ENCODE measurements at places on chromosomes 1 and 21.
A peak's percentile ranks its signal among the peaks of the same experiment; 100 is the strongest.

- DNase-seq = no peak
These were observed 436.6 kb upstream of the BEND5 start for GRCh38 chr1:49213301-49213700.

DNA sequence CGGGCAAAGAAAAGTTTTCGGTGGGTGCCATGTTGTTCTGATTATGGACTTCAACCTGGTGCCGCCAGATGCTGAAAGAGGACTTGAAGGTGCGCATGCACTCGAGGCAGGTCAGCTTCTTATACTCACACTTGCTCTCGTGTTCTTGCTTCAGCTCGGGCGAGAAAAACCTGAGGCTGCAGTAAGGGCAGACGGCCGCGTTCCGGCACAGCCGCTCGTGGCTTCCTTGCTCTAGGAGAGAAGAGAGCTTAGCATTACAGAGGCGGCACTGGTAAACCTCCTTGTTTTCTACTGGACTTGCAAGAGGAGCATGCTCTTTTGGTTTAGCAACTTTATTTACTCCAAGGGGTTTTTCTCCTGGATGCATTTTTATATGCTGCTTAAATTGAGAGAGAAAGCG is 18.5 kb downstream of the ZBTB21 start:
- no peak for DNase-seq

DNA sequence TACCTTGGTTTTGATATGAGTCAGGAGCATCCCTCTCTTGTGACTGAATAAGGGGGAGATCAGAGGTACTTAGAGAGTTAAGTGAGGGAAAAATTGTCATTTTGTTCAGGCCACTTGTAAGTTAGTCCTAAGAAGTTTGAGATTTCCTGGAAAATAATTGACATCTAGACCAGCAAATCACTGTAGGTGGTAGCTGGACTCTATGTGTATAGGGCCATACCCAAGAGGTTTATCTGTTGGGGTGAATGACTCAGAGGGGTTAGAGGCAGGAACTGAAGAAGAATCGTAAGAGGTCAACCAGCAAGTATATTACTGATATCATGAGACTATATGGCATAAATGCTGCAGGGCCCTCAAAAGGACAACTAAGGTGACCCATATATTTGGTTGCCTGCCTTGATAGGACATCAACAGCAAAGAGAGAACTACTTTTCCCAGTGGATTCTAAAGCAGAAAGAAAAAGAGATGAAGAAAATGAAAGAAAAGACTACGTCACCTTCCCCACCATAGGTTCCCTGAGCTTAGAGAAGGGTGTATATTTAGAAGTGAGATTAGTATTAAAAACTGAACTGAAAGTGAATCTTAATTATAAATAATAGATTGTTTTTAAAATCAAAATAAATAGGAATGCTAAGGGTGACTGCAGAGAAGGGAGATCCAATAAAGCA is 8.0 kb upstream of the RNPC3 start:
- no peak for DNase-seq

- no peak for DNase-seq
These were observed 14.8 kb downstream of the VANGL1 start for GRCh38 chr1:115656461-115657077.

DNA sequence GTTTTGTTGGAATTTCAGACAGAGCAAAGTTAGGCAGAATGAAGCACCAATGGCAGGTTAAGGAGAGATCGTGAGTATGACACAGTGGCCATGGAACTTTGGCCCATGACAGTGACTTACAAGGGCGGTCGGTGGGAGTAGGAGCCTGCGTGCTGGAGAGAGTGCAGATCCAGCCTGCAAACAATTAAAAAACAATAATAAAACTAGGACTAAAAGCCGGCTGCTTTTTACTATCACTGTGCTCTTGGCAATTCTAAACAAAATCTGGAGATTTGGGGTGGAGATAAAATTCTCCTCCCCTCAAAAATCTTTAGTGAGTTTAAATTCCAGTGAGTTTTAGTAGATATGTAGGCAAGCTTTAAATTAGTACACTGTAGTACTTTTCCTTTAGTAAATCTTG is 96.9 kb downstream of the DHRS3 start:
- DNase-seq = no peak

GRCh38 chr1:228289996-228290881 is 82.4 kb downstream of the OBSCN start:
- DNase-seq = no peak

DNA sequence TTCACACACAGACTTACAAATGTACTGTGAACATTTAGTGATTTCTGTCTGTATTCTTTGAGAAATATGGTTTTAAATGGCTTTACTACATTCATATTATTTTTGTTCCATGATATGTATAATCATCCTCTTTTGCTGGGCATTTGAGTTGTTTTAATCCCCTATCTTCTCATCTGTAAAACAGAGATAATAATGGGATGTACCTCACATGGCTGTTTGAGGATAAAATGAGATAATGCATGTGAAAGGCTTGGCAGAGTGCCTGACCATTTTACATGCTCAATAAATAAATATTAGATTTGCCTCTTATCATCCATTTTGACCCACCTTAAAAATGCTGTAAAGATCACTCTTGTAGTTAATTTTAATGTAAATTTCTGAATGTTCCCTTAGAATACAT is 197.2 kb downstream of the C1orf94 start:
- no peak for DNase-seq

- DNase-seq = peak; percentile 54
These were observed 5.6 kb upstream of the REN start for GRCh38 chr1:204171751-204172178.

GRCh38 chr1:224534731-224535130 is 81.4 kb upstream of the CNIH3 start:
- DNase-seq = no peak

- DNase-seq = no peak
These were observed 53.0 kb downstream of the MAB21L3 start for GRCh38 chr1:116164150-116164549.

DNA sequence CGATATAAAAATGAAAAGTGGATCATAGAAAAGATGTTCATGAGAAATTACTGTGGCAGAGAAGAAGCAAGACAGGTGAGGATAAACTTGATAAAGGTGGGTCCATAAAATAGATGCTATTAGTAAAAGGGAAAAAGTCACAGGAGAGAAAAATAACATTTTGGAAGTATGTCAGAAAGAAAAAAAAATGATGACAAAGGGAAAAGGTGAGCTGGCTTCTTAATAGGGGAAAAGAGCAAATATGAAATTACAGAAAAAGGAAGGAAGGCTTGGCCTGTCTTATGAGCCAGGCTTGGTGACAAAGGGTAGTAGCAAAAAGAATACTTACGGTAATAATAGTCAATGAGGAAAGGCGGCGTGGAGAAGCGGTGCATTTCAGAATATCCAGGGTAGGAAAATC is 386.1 kb downstream of the RWDD3 start:
- no peak for DNase-seq

GRCh38 chr1:231411036-231411531 is 11.0 kb downstream of the EGLN1 start:
- peak; percentile 64 for DNase-seq

GRCh38 chr1:17955302-17956285 is 152.0 kb upstream of the IGSF21 start:
- no peak for DNase-seq

GRCh38 chr1:113694910-113695309 is 64.4 kb downstream of the PHTF1 start:
- DNase-seq = no peak

DNA sequence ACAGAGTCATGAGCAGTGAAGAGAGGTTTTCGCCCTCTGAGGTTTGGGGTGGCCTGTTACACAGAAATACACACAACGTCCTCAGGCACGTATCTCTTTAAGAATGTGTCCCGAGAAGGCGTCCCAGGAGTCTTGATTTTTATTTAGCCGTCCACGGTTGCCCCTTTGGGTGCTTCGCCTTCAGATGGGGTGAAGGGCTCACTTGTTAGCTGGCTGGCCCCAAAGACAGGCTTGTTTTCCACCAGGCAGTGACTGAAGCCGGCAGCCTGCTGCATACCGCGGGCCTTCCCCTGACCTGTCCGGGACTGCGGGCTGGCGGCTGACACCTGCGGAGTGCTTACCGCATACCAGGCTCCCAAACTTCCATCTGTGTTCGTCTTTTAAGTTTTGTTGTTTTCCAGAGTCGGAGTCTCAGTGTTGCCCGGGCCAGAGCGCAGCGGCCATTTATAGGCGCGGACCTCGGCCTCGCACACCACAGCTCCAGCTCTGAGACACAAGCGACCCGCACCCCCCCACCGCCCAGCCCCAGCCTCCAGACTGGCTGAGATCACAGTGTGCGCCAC is 1.6 kb upstream of the ADARB1 start:
- DNase-seq = no peak

DNA sequence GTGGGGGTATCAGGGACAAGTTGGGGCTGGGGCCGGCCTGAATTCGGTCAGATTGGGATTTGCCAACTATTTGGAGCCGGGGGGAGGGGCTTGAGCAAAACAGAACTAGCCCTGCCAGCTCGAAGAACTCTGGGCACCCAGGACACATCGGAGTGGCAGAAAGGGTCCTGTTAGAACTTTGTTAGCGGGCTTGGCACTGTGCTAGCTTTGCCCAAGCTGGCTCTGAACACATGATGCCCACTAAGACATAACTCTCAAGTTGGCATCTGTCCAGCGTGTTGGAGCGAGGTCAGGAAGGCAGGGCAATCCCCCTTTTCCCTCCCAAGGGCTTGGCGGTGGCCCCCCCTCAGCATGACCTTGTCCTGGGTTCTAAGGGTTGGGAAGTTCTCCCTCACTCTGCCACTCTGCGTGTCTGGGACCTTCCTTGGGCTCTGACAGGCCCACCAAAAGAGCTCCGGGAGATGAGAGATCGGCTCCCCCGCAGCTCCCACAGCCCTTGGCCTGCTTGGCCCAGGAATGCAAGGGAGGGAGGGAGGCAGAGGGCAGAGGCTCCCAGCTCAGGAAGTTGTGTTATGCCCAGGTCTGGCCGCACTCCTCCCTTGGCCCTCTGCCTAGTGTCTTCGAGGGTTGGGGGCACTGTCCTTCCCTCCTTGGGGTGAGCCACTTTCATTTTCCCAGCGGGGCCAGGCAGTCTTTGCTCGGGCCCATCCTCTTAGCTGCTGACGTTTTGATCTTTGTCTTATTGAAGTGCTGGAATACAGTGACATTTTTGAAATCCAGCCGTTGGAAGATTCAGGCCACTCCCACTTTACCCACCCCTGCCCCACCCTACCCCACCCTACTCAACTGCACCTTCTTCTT is 1.2 kb downstream of the LMNA start:
- DNase-seq = peak; percentile 44

DNA sequence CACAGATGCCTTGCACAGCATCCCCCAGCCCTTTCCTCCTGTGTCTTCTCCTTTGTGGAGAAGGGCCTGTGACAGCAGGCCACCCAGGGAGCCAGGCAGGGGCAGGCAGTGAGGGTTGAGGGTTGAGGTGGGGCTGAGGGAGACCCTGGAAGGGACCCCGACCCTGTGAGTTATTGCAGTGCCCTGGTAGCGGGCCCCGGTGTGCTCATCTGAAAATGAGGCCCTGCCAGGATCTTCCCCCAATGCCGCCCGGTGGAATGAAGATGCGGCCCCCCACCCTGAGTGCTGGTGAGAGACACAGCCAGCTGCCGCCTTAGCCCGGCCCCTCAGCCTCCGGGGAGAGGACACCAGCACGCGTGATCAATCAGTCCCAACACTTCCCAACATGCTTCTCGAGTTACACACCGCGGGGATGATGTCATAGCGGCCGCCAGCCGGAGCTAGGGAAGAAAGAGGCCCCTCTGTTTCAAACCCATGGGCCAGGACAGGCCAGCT is 36.2 kb upstream of the ACTRT2 start:
- no peak for DNase-seq

DNA sequence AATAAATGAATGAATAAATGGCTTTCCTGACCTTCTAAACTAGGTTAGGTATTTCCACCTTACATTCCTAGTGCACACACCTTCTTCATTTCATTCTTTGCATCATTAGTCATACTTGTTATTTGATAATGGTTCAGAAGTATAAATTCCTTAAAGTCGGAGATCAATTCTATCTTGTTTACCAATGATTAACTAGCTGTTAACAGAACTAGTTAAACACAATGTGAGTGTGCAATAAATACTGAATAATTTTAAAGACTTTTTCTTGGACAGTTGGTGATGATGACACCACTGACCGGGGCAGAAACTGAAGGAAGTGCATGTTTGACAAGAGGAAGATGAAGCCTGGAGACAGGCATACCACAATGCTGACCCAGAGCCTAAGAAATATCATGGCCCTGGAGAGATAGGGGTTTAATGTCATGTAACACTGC is 207.1 kb upstream of the DEPDC1 start:
- no peak for DNase-seq

- peak; percentile 83 for DNase-seq
These were observed 34.4 kb downstream of the C21orf91 start for GRCh38 chr21:17784604-17785402.

DNA sequence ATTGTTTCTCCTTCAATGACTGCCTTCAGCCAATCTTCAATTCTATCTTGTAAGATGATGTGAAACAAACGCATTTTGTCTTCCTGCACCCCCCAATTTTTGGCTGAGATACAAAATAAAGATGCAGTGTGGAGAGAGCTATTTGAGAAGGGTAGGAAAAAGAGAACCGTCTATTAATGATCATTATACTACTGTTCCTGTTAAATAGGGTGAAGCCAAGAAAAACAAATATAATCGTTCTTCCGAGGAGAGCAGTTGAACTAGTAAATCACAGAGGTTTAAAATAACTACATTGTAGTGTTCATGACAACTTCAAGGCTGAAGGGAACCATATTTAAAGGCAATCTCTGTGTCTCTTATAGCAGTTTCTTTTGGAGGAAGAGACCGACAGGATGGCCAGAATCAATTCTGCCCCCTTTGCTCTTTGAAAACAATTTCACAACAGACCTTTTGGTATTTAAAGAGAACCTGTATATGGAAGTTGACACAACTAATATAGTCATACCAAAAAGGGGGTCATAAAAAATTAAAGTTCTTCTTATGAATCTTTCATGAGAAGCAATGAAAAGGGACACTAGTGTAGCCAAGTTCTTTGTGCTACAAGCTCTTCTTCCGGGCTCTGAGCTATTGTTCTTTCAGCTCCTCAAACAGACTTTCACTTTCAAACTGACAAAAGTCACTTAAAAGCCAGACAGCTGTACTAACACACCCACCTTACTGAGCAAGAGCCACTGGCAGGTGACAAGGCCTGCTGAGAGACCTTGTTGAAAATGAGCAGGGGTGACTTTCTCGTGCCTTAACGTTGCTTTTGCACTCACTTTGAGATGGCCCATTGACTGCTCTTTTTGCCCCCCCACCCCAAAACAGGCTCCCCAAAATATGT is 30.9 kb downstream of the PROX1 start:
- no peak for DNase-seq

Measured in inflammatory macrophage treated with lipopolysaccharide for 4 hours (primary cell).